NCI-H187 treated with DMSO at 0.1 percent for 48 hours (cell line): ENCODE measurements at places on chromosomes 2 and 18.
A peak's percentile ranks its signal among the peaks of the same experiment; 100 is the strongest.

- DNase-seq: no peak
Observed at GRCh38 chr2:160968183-160968582, 192.0 kb upstream of the TANK start.

DNA sequence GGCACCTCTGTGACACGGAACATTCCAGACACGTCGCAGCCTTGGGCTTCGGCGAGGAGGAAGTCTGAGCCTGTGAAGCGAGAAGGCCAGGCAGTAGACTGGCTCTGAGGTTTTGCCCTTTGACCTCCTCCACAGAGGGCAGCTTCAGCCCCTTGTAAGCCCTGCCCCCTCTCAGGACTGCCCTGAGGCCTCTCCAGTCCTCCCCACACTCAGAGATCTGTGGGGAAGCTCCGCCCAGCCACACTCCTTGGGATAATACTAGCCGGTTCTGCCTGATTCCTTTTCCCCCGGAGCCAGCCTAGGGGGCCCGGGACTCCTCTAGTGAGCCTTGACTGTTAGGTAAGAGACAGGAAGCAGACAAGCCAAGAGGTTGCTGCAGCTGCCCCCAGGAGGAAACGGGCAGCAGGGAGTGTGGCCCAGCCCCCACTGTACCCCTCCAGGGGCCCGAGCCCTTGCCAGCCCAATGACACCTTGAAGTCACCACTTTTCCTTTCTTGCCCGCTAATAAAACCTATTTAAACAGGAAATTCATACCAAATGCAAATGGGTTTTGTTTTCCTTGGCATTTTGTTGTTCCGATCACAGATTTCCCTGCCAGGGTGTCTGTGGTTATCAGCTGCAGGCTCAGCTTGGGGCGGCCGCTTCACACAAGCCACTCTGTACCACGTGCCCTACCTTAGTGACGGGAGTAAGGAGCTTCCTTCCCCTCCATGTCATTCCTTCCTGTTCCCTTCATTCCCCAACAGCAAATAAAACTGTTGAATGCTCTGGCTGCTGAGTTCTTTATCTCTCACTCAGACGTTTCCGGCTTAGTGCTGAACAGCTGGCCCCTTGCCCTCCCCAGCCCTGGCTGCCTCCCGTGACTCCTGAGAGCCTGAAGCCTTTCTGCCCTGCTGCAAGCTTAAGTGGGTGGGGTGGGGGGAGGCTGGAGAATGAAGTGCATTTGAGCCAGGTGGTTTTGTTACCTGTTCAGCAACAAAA is 124.7 kb downstream of the CABLES1 start:
- peak; percentile 91 for DNase-seq

- DNase-seq: no peak
Observed at GRCh38 chr2:42693688-42694479, 70.1 kb downstream of the OXER1 start.

GRCh38 chr2:3323360-3324035 is 54.1 kb downstream of the EIPR1 start:
- DNase-seq: no peak

GRCh38 chr18:57002627-57003026 is 144.3 kb upstream of the BOD1L2 start:
- no peak for DNase-seq

DNA sequence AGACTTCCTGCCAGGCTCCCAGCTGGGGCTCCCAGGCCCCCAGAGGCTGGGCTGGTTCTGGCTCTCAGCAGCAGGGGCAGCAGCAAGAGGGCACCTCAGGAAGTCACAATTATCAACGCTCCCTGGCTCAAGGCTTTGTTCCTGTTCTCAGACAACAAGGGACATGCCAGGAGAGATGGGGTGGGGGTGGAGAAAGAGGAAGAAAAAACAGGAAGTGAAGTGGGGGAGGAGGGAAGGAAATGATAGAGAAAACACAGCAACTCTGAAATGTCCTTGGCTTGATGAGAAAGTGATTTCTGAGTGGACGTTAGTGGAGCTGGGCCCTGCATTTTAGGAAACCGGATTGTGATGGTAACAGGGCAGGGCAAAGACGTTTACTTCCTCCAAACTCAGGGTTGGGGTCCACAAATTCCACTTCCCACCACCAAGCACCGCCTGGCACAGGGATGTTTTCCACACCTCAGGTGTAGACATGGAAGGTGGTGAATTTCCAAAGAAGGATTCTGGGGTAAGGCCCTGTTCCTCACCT is 40.4 kb downstream of the CYRIA start:
- DNase-seq: no peak

GRCh38 chr2:100262046-100262445 is 60.3 kb downstream of the LONRF2 start:
- no peak for DNase-seq

DNA sequence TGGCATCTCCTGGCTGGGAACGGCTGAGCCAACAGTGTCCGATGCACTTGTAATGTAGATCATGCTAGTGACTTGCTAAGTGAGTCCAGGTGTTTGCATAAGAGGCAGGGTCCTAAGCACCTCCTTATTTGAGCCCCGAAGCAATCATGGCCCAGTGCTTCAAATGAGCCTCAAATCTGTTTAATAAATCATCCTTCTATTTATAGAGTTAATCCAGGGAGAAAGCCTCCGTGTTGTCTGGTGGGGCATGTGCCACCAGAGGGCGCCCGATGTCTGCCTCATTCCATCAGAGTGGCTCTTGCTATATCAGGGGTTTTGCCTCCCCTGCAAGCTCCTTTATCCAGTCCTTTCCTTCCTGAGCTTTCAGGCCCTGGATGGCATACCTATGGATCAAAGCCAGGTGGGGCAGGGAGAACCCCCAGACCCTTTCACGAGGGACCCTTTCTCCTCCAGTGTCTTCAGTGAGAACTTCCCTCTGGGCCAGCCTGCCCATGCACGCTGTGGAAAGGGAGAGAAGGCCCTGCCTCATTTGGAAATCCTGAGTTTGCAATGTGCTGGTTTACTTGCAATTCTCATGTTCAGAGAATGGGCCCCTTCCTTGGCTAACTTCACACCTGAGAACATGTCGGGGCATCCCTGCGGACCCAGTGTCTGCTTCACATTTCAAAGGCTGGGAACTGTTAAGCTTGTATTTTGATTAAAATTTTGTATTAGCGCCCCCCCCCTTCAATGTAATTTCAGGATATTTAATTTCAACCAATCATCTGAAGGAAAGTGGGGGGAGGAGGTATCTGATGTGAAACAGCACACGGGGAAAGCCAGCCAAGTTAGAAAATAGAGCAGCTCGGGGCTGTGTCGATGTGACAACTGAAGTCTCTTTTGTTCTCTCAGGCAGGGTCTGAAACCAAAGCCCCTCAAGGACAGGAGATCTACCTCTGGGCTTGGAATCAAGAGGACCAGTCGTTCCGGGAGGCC is 39.7 kb downstream of the RDH14 start:
- peak; percentile 27 for DNase-seq

GRCh38 chr2:216822470-216822869 is 37.4 kb downstream of the TNP1 start:
- DNase-seq: no peak

DNA sequence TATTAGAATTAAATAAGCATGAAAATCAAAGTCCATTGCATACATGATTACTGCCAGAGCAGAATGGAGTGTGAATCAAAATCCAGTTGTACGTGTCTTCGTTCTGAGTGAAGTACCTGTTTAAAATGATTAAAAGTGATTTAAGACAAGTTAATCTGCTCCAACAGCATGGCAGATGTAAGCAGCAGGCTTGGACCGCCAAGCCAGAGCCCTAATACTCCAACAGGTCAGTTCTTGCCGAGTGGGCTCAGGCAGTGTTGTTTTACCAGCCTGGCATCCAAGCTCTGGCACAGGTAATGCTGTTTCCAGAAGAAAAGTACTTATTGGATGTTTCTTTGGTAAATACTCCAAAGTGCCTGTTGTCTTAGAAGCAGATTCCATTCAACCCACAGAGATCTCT is 171.4 kb upstream of the EPAS1 start:
- DNase-seq: no peak

DNA sequence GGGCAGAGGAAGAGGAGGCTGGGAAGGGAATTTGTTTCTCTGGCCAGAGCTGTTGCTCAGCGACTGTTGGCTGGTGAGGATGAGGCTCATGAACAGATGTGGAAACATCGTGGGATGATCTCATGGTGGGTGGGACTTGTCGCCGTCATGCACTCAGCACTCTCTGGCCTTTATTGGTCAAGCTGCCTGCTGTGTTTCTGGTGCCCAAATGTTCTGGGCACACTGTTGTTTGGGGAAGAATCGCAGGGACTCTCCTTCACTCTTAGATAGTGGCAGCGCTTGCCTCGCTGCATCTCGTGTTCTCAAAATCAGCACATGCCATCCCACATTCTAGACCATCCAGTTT is 145.6 kb downstream of the AGAP1 start:
- DNase-seq: no peak

- no peak for DNase-seq
Observed at GRCh38 chr2:239952665-239953417, 72.3 kb downstream of the NDUFA10 start.

GRCh38 chr18:12470382-12471075 is 62.8 kb downstream of the PRELID3A start:
- DNase-seq: no peak

- no peak for DNase-seq
Observed at GRCh38 chr2:162581959-162582798, 238.2 kb downstream of the GCA start.

DNA sequence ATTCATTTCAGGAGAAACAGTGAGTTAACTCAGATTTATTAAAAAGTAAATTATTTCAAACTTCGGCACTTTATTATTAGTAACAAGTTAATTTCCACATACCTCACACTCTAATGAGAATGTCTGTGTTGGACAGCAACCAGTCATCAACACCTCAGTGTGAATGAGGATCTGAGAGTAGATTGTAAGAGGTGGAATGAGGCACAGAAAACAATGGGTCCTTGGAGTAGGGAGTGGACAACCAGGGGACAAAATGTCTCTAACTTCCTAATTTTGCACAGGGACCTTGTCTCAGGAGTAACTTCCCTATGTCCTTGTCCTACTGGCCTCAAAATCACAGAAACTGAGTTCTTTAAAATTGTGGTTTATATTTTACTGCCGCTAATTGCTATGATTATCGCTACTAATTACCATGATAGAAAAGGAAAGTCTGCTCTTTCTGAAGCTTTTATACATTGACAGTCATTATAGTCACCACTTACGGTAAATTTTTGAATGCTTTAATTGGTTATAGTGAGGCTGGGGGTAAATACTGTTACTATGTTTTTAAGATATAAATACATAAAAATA is 82.2 kb upstream of the LRPPRC start:
- DNase-seq: peak; percentile 71

- no peak for DNase-seq
Observed at GRCh38 chr2:108220942-108221541, 18.7 kb upstream of the SULT1C3 start.

DNA sequence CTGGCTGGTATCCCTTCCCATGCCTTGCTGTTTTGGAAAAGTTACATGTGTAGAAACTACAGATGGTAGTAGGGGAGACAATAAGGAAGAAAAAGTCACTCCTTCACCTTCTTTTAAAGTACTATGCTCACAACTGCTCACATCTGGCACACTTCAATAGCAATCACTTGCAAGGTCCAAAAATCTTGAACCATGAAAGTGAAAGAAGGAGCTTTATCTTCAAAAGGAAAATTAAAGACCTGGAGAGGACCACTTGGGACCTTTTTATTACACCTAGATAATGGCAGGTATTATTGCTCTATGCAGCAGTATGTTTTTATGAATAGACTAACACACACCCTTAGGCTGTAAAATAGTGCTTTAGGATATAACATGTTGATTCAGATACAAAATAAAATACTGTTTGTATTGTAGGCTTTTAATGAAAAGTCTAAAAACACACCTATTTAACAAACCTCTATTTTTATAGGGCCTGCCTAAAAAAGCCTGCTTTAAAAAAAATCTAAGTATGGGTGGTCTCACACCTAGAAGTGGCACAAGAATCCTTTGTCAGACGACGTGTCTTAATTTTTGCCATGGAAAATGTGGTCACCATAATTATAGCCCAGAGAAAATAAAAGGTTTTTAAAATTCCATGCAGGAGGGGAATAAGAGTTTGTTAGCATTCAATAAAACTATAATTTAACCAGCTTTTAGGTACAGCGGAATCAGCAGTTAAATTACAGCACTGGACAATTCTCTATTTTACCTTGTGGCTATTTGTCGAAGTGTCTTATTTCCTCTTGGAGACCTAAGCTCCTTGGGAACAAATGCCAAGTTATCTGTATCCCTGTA is 124.0 kb downstream of the BCL2 start:
- no peak for DNase-seq

DNA sequence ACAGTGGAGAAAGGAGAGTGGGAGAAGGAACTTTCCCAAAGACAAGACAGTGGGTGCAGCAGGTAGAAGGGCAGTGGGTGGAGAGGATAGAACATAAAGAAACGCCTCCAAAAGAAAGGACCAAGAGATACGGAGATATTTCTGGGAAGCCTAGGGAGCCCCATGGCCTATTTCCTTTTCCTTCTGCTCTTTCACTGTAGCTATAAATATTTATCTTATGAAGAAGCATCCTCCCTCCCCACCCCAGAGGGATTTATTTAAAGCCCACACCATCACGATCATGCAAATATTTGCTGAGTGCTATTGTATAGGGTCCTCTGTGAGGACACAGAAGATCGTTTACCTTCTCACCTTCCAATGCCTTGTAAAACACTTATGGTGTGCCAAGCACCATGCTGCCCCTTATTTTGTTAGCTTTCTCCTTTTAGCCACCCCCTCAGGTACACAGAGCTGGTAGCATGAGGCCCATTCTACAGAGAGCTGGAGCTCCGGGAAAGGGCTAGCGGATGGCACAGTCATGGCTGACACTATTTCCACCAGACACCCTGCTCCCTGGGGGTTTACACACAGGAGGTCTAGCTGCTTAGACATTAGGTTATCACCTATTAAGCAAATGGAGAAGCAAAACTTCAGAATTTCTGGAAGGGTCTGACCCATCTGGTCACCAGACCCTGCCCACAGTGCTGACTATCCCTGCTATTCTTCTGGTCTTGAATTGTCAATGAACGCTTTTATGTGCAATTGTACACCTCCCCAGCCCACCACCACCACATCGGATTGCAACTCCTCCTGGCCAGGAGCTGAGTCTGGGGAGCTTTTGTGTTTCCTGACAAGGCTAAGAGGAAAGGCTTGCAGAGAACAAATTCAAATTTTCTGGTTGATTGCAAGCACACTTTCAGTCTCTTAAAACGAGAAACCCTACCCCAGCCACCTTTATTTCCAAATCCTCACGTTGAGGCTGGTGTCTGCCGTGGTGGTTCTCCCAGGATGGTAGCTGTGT is 91.8 kb upstream of the KLF7 start:
- no peak for DNase-seq

DNA sequence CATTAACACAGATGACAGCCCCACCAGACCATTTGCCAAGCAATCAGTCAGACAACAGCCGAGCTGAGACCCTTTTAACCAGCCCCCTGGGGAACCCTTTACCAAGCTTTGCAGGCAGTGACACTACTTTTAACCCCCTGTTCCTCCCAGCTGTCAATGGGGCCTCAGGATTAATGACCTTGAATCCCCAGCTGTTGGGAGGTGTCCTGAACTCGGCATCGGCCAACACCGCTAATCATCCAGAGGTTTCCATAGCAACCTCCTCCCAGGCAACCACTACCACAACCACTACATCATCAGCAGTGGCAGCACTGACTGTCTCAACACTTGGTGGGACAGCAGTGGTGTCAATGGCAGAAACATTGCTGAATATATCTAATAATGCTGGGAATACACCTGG is 160.9 kb upstream of the EPC2 start:
- no peak for DNase-seq
